ENCODE measurements at places on chromosomes 2 and 18.
A peak's percentile ranks its signal among the peaks of the same experiment; 100 is the strongest.

- peak; percentile 27 for DNase-seq
Measured at GRCh38 chr18:76823587-76824011, 1.2 kb downstream of the ZNF236 start.

DNA sequence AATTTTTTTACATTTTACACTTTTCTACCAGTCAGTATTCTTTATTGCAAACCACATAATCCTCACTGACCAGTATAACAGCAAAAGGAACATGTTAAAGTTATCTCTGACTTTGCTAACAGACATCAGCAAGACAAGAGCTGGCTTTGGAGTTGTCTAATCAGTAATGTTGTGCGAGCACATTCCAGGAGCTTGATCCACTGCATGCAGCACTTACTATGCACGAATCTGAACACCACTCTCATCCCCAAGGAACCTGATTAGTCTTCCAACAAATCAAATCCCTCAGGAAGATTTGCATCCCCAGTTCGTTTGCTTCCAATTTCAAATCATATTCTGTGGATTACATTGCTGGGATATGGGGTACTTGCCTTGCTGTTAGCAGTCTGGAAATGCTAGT, 269.3 kb upstream of the EPC2 start:
- DNase-seq, result no peak

DNA sequence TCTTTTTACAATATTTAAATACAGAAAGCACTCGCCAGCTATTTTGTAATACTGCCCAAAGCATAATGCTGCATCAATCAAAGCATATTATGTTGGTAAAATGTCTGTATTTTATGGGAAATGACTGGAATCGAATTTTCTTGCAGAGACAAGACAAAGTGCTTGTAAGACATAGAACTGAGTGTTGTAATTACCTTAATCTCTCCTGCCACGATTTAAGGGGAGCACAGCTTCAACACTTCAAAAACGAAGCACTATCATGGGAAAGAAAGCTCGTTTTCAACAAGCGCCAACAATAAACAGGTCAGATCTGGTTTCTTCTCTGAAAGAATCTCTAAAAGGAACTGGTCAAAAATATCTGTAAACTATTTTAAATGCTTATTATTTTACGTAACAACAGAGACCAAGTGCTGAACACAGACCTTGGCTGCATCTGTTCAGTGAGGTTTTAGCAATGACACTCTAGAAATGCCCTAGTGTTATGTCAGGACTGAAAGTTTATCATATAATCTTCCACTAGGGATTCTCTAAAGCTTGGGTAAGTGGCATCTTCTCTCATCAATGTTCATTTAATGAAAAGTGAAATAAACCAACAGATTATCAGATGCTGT, 19.0 kb downstream of the RND3 start:
- DNase-seq, result no peak

GRCh38 chr18:23694637-23695430, 5.6 kb downstream of the LAMA3 start:
- no peak for DNase-seq

- no peak for DNase-seq
Measured at GRCh38 chr18:22330508-22330907, 87.2 kb downstream of the CTAGE1 start.

- no peak for DNase-seq
Measured at GRCh38 chr2:19851116-19851695, 50.6 kb downstream of the TTC32 start.

DNA sequence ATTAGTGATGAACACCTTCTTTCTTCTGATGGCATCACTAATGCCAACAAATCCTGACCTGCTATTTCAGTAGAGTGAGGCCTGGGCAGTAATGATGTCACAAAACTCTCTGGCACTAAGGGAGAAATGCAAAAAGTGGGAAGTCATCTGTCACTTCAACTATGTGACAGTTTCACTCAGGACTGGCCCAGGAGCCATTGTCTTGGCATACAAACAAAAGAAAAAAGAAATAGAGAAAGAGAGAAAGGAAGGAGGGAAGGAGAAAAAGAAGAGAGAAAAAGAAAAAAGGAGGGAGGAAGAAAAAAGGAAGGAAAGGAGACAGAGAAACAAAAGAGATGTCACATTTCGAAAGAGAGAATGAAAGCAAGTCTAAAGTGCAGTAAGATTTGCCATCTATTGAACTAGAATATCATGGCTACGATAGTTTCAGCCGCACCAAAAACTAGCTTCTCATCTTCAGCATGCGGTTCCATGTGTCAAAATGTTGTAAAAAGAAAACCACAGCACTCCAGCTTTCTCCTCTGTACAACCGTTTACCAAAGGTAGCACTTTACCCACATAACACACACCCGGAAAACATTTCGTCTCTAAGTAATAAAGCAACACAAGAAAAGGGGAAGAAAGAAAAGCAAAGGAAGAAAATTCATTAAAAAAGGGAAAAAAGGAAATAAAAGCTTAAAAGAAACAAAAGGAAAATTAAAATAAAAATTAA, 50.1 kb downstream of the CD226 start:
- no peak for DNase-seq

GRCh38 chr2:40535972-40536371, 84.1 kb upstream of the SLC8A1 start:
- no peak for DNase-seq

GRCh38 chr2:134737671-134738070, 18.9 kb upstream of the TMEM163 start:
- no peak for DNase-seq

DNA sequence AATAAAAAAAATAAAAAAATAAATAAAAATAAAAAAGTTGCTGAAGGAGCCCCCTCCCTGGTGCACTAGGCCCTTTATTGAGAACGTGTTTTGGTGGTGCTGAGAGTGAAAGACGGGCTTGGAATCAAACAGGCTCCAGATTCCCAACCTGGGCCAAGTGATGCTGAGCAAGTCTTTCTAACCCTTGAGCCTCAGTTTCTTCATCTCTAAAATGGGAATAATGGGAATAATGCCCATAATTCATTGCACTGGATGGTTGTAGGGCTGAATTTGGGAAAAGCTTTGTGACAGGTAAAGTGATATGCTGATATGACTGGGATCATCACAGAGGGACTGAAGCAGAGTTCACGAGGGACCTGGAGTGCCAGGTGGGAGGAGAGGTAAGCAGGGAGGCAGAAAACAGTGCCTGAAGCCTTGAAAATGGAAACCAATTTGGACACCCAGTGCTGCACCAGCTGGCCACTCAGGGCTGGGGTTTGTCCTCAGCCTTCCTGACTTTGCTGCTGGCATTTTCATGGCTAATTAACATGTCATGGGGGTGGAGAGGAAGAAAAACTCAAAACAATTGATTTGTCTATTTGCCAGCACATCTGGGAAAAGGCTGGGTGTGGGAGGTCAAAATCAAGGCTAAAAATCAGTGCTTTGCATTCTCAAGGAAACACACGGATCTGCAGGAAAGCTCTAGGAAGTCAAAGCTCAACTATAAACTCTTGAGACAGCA, 241.3 kb downstream of the LOXHD1 start:
- no peak for DNase-seq

DNA sequence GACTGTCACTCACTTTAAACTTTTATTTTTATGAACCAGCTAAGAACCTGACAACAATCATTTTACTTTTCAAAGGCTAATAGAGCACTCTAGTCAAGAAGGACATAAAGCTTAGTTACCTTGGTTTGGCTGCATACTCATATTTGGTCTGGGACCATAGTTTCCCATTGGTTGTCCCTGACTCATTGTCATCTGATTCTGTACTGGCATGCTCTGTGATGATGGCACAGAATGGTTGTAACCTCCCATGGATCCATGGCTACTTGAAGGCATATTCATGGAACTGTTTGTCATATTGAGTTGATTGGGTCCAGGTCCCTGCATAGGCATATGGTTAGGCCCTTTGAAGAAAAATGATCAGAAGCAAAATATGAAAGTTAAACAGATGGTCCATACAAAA, 37.9 kb downstream of the SS18 start:
- no peak for DNase-seq

DNA sequence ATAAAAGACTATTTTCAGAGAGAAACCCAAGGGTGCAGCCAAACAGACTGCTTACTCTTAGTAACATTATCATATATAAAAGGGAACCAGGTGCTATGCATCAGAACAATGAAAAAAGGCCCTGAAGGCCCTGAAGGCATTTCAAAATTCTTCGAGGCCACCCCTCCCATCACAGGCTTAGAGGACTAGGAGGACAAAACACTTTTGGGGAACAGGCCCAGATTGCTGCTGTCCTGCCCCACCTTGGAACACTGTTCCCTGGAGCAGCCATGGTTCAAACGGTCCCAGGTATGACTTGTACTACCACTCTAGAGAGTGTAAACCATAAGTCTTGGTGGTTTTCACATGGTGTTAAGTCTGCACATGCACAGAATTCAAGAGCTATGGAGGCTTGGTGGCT, 2183.1 kb upstream of the CELF4 start:
- no peak for DNase-seq

GRCh38 chr2:119179202-119179601, 20.7 kb upstream of the C1QL2 start:
- DNase-seq, result no peak

DNA sequence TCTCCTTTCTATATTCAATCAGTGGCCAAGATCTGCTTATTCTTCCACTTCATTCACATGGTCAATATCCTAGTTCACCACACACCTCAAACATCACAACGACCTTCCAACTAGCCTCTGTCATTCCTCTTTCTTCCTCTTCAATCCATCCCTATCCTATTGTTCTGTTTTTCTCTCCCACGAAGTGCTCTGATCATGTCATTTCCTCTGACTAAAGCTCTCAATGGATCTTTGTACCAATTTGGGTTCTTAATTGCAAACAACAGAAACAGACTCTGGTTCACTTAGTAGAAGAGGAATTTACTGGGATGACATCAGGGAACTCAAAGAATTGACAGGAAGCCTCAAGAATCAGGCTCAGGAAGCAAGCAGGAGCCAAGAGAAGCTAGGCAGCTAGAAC, 23.5 kb downstream of the WNT10A start:
- no peak for DNase-seq

DNA sequence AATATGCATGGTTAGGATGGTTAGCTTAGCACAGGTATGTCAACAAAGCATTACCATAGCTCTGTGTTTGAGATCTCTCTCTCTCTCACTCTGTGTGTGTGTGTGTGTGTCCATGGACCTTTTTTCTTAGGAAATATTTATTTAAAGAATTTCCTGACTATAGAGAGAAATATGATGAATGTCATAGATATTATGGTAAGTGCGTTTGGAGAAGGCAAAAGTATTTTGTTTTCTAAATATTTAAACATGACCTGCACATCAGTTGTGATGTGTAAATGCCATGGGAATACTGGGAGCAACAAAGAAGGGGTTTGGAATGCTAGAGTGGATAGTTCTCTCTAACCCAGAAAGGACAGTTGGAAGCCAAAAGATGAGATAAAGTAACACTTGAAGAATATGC, 3.9 kb upstream of the TMEM178A start:
- no peak for DNase-seq

DNA sequence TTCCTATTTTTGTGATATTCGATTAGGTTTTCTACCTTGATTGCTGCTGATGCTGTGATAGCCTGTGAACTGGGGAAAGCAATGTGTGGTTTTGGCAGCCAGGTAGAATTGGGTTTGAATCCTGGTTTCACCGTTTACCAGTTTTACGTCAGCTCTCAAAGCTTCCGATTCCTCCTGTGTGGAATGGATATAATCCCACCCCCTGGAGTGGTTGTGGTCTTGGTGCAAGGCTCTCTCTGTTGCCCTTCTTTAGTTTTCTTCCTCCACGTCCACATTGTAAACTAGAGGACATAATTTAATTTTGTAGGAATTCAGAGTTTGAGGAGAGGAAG, 45.0 kb downstream of the PHLPP1 start:
- no peak for DNase-seq

GRCh38 chr2:134123332-134123731, 130.5 kb upstream of the MGAT5 start:
- DNase-seq, result no peak

- no peak for DNase-seq
Measured at GRCh38 chr2:159226608-159227385, 59.7 kb downstream of the WDSUB1 start.

GRCh38 chr2:209411718-209412117, 12.1 kb upstream of the MAP2 start:
- no peak for DNase-seq

All from activated B cell treated with CpG ODN at 0.5 μM for 24 hours (primary cell).